AG08395 (cell line): ENCODE measurements at places on chromosomes 3 and 15.

GRCh38 chr3:50316657-50317242, 5.8 kb downstream of the HYAL2 start:
- no peak for DNase-seq

GRCh38 chr3:109136523-109136922, at the start of gene C3orf85:
Gene C3orf85 (plus strand): TSS chr3:109136719. CDS start chr3:109136848, 129 bp downstream.
- DNase-seq = no peak

- peak; percentile 59 for DNase-seq
Measured at GRCh38 chr15:43998607-43999006, 171.8 kb downstream of the WDR76 start.

DNA sequence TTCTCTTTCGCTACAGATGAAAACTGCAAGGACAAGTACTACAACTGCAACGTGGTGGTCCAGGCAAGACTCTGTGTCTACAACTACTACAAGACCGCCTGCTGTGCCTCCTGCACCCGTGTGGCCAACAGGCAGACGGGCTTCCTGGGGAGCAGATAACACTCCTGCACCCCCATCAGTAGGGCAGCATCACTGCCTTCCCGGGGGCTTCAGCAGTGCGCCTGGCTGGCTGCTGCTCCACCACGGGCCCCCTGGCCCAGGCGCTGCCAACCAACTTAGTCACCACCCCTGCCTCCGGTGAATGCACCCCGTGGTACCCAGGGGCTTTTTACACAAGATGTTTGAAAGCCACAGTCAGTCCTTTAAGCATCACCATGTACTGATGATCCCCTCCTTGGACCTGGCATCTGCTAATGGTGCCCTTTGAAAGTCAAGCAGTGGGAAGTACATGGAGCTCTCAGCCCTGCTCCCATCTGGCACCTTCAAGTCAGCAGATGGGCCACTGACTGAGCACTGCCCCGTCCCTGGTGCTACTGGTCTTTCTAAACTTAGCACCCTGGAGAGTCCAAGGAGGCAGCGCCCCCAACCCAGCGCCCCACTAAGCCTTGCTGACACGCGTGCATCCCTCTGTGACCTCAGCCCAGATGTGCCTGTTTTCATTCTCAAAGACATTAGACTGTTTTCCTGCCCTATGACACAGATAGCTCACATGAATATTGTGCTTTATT, 33.0 kb upstream of the NR2E3 start:
- DNase-seq = no peak

- DNase-seq = no peak
Measured at GRCh38 chr3:184574515-184575417, 13.2 kb downstream of the EPHB3 start.

DNA sequence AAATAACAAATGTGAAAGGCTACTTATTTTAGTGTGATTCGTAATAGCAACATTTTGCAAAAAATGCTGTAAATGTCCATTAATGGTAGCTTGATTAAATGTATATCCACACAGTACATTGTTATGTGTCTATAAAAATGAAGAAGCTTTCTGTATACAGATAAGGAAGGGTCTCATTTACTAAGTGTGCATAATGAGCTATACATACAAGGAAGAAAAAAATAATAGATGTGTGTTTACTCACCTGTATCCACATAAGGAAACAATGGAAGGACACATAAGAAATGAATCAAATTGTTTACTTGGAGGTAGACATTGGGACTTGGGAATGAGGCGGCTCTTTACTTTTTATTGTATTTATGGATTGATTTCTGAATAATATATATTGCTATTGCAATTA, 34.9 kb downstream of the MED12L start:
- no peak for DNase-seq

GRCh38 chr3:111730143-111730542, 128.9 kb upstream of the PHLDB2 start:
- no peak for DNase-seq

DNA sequence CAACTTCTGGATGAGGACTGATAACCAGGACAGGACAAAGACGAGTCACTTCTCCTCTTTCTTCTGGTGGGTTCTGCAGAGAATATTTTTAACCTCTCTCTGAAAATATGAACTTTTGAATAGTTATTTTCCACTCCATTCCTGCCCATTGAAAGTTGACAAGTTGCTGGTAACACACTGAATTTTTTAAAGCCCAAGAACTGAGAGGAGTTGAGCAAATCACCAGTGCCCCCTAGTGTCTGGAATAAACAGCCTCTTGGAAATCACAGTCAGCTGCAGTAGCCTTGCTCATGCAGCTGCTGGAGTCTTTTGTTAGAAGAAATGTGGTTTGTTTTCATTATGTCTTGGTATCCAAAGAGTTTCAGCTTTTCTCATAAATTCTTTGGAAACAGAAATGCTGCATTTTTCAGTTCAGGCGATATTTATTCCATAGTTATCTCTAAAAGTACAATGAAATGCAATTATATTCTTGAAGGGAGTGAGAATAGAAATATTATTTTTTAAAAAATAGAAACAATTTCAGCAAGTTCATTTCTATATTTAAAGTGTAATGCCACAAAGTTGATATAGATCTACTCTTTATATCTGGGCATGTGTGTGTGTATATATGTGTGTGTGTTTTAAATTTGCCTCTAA, 741.0 kb upstream of the CBLB start:
- DNase-seq = peak; percentile 66

DNA sequence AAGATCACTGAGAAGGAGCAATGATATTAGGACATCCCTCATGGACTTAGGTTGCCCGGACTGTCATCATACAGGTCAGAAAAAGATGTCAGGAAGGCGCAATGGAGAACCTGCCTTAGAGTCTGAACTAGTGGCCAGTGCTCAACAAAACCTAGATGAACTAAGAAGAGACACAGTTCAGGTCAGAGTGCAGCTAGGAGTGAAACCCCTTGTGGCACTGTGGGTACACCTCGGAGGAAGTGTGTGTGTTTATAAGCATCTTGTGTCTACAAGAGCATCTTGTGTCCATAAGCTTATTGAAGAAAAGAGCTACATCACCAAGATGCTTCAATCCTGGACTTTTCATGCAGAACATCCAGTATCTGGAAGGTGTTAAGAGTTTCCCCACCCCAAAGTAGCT, 315.7 kb downstream of the MAGI1 start:
- DNase-seq = no peak

DNA sequence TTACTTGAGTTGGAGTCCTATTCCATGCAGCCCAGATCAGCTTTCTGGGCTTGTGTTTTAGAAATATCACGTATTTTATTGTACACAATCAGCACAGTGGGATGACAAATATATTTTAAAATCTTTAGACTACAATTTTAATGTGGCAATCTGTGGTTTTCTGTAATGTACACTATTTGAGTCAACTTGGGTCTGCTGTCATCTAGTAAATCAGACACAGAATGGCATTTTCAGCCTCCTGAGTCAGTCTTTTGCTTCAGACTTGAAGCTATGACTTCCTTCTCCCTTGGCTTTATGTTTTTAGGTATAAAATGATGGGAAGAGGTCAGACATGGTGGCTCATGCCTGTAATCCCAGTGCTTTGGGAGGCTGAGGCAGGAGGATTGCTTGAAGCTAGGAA, 232.1 kb downstream of the NECTIN3 start:
- peak; percentile 25 for DNase-seq

DNA sequence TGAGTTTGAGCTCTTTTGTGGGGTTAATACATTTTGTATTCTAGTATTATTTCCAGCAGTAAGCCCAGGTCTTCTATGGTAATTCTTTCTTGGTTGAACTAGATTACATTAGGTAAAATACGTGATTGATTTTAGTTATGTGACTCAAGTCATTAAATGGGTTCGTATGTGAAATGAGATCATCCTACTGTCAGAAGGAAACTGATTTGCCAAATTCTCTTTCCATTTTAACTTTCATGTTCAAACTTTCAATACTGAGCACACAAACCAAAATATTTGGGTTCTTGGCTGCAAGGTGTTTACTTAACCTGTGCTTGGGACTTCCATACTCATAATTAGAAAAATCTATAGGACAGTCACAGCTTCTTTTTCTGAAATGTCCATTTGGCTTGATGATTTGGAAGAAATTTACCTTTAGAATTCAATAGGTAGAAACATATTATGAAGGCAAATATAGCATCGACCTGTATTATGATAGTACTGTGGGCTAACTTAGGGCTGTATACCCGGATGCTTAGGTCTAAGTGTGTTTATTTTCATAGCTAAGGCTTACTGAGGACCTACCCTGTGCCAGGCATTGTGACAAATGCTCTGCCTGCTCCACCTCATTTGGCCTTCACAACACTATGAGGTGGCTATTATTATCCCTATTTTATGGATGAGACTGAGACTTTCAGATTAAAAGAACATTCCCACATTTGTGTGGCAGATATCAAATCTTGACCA, 631.8 kb upstream of the GRM7 start:
- DNase-seq = no peak

- DNase-seq = no peak
Measured at GRCh38 chr3:16233806-16234205, 30.9 kb downstream of the DPH3 start.

- peak; percentile 68 for DNase-seq
Measured at GRCh38 chr3:79040701-79041100, 727.1 kb downstream of the ROBO1 start.

DNA sequence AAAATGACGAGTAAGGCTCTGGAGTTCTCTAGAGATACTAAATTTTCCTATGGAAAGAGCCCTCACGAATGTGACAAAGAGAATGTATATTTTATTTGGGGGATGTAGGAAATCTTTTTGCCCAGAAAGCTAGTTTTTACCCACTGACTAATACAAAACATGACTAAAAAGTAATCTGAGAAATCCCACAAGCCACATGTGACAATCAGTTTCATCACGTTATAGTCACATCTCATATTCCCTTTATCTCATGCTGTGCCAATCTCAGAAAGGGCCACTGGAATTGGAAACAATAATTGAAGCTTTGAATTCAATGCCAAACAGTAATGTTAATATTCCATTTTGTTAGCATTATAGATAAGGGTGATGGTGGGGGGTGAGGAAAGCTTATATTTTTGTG, 509.0 kb upstream of the GOLIM4 start:
- no peak for DNase-seq

- DNase-seq = no peak
Measured at GRCh38 chr3:12115849-12116248, 42.9 kb downstream of the TIMP4 start.

DNA sequence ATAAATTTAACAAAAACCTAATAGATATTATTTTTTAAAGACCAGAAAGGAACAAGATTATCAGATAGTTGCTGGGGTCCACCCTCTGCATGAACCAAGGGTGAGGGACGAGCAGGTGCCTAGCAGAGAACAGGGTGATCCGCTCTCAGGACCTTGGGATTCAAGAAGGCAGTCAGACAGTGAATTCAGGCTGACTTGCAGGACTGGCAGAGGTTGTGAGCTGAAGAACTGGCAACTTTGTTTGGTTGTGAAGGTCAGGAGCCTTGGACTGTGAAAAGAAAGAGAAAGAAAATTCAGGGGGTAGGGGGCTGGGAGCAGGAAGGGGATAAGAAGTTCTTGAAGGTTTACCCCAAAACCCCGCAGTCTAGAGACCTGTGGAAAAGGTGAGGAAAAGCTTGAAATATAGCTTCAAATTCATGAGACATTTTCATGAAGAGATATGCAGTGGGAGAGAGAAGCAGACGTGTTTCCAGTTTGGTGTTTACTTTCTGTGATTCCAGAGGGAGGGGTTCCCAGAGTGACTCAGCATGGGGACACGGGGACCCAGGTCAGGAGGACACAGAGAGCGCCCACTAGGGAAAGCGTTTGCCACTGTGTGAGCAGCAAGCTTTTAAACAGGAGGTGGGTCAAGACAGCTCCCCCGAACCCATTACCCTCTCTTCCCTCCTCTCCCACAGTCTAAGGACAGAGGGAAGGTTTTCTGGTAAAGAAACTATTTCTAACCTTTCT, 217.2 kb upstream of the UMPS start:
- DNase-seq = no peak

- peak; percentile 40 for DNase-seq
Measured at GRCh38 chr3:112818289-112818688, 28.4 kb downstream of the CD200R1L start.

DNA sequence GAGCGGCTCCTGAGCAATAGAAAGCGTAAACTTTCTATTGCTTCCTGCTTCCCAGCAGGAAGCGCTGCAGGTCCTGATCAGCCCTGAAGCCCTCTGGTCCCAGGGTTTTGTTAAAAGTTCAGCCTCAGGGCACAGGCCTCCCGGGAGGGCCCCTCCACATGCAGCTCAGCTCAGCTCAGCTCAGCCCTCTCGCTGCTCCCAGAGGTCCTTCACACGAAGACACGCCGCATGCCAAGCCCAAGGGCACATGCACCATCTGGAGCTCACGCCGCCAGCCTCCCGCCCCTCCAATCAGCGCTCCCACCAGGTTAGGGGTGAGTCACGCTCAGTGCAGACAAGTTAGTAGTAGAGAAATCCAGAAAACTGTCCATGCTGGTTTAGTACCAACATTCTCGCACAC, 12.7 kb downstream of the TKT start:
- peak; percentile 83 for DNase-seq

DNA sequence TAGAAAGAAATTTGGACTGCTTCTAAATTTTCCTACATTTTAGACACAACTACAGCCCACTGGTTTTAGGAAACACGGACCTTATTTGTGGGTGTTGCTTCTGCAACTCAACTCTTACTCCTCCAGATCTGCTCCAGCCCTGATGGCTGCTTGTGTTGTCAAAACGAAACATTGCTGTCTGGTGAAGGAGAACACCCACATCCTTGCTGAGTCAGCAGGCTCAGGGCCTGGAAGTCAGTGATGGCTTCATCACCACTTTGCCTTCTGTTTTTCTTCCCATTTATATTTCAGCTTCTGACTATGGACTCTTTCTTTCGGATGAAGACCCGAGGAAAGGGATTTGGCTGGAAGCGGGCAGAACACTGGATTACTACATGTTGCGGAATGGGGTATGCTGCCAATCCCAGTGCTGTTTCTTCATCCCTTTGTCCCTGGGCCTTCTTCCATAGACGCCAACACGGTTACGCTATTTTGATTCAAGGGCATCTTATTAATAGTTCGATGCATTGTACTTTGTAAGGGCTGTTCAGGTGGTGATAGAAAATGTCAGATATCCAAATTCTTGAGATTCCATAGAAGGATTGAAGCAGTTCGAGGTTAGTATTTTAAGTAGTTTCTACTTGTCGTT, 392.6 kb upstream of the TPM1 start:
- peak; percentile 46 for DNase-seq

DNA sequence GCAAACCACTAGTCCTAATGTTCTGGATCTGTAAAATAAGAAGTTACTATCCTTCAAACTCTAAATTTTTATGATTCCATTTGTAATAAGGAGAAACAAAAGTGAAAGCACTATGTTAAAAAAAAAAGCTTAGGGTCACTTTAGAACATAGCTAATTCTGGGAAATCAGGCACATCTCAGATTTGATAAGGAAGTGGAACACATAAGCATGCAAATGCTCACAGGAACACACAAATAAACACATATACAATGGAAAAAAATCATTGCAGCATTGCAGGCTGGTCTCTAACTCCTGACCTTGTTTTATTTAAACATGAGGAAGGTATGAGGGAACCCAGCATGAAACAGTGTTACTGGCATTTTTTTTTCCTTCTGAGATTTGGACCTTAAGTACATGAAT, 63.2 kb upstream of the TNFSF10 start:
- no peak for DNase-seq

GRCh38 chr3:170309046-170309445, 48.5 kb upstream of the SKIL start:
- no peak for DNase-seq
